Stimulated activated CD4-positive, alpha-beta T cell treated with anti-CD3 and anti-CD28 coated beads, Interleukin-1b, Interleukin-23, amount 100 ng/mL, for 24 hours (primary cell): ENCODE measurements at places on chromosomes 4 and X.

- DNase-seq, result no peak
Observed at GRCh38 chrX:148049441-148049840, 68.3 kb downstream of the FMR1NB start.

- no peak for DNase-seq
Observed at GRCh38 chrX:130563476-130563875, 161.7 kb downstream of the RBMX2 start.

DNA sequence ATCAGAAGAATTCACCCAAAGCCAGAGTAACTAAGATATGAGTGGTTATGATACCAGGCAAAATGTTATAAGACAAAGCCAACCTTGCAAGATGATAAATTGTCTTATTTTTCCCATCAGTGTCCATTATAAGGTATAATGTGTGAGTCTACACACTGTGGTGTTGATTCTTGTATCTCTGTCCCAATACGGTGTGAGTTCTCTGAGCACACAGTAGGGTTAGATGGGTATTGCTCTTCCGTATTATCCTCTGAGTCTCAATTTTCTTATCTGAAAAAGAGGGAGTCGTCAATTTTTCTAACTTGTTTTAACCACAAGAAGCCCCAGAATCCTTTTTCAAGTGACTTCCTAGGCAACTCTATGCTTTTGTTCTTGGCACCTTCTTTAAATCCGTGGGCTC lies 69.9 kb downstream of the HMGB2 start:
- no peak for DNase-seq

DNA sequence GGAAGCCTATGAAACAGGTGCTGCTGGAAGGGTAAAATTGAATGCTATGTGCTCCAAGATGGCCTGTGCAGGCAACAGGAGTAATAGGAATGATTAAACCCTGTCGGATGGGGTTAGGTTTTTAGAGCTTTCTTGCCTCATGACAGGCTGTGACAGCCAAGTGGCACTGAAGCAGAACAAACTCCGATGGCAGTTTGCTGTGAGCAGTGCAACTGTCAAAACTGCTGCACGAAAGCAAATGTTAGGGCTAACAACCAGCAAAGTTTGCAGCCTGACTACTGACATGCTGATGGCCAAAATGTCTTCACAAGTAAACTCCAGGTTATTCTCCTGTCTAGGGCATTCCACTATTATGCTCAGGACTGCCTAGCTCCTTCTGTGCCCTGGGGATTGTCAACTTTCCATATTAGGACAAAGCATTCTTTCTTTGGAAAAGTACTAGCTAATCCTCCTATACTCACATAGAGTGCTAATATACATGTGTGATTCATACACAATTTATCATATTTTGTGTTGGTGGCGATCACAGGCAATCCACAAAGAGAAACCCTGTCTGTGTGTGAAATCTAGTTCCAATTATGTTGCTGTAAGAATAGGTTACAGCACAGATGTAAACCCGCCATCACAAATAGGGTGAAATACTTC lies 486.6 kb upstream of the TENM3 start:
- no peak for DNase-seq

DNA sequence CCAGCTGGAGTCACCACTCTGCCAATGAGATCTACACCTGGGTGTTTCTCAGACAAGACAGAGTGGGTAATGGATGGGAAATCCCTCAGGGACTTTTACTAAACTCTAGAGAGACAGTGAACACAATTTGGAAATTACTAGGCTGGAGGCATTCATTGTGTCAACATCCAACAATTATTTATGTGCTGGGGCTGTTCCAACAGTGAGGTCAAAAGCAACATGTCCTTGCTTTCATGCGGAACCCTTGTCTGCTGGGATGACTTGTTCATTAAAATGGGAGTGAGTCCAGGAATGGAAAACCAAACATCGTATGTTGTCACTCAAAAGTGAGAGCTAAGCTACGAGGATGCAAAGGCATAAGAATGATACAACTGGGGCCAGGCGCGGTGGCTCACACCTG lies 54.0 kb downstream of the DRD5 start:
- no peak for DNase-seq

DNA sequence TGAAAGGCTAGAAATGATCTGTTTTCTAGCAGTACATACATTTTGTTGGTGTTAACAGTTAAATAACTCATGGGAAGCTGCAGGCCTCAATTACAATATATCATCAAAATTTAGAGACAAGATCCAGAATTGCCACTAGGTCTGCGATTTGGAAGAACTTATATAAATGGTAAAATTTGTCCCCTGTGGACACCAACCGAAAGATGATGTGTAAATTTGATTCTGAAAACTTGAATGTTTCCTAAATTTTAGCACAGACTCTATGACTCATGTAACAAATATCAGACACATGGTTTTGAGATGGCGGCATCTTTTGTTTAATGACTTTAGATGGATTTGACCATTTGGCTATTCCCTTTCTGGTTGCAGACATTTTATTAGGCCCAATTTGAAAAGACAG lies 6.0 kb upstream of the HPGDS start:
- DNase-seq, result no peak

GRCh38 chr4:71270901-71271300 lies 67.9 kb upstream of the SLC4A4 start:
- DNase-seq, result no peak

DNA sequence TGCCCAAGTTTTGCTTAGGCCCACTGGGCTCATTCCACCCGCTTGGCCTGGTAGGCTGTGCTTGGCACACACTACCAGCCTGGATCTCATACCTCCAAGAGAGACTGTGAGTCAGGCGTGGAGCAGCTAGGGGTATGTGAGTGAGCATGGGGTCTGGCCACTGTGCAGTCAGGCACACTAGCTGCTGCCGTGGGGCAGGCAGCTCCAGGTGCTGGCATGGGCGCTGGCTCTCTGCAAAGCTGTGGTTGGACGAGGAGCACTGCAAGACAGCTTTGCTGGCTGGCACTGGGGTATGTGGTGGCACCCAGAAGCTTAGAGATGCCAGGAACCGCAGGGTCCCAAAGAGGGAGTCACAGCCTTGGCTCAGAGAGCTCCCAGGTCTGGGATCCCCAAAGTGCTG lies 377.8 kb downstream of the KCTD8 start:
- no peak for DNase-seq

- DNase-seq, result no peak
Observed at GRCh38 chrX:103730147-103730795, 19.6 kb downstream of the TMEM31 start.
